ENCODE measurements at places on chromosomes 2 and 18.

DNA sequence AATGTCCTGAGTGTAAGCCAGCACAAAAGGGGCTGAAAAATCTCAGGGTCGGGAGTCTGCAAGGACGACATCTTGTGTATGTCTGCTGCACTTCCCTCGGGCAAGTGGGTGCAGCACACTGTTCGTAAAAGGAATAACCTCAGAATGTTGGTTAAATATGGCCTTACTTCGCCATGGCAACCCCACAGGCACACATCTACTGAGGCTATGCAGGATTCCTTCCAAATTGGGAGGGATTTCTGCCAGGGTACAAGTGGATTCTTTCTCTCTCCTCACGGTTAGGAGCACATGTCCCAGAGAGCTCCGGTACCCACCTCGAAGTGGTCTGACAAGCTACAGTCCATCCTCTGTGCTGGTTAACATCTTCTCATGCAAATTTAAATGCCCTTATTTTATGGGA lies 277.7 kb upstream of the PXDN start:
- no peak overlapping the region for H3K27ac ChIP-seq
- H3K27me3 ChIP-seq, result no peaks in the 10 kb centered on the region
- H3K36me3 ChIP-seq, result no peaks in the 10 kb centered on the region
- DNase-seq, result no peak
- H3K4me1 ChIP-seq, result no peaks in the 10 kb centered on the region

GRCh38 chr2:25036221-25036559 lies 5.7 kb upstream of the EFR3B start:
- H3K27me3 ChIP-seq, result no peaks in the 10 kb centered on the region
- H3K36me3 ChIP-seq, result no peaks in the 10 kb centered on the region
- H3K4me1 ChIP-seq, result peaks cover under 1% of the 10 kb centered on the region
- no peak overlapping the region for H3K4me3 ChIP-seq
- no peak overlapping the region for H3K27ac ChIP-seq

DNA sequence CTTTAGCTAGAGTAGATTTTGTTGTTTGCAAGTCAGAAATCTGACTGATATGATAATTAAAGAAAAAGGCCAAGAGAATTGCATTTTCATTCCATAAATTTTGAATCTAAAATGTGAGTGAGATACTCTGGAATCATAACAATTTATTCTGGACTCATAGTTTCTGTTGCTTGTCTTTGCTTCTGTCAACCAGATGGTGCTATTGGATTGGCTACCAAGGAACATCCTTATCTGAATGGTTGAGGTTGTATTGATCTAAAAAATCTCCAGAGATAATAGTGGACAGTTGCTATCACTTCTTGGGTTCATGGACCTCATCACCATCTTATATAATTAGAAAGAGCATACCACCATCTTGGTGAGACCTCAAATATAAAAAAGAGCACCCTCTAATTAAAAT lies 34.0 kb upstream of the CPS1 start:
- no peak overlapping the region for H3K4me3 ChIP-seq
- H3K27ac ChIP-seq, result no peak overlapping the region
- no peaks in the 10 kb centered on the region for H3K36me3 ChIP-seq
- no peaks in the 10 kb centered on the region for H3K4me1 ChIP-seq
- H3K27me3 ChIP-seq, result no peaks in the 10 kb centered on the region

- H3K36me3 ChIP-seq, result no peaks in the 10 kb centered on the region
- H3K27me3 ChIP-seq, result no peaks in the 10 kb centered on the region
- no peak overlapping the region for H3K4me3 ChIP-seq
- no peak for DNase-seq
Measured at GRCh38 chr2:181467966-181468707, 11.0 kb downstream of the ITGA4 start.

GRCh38 chr2:85504778-85505261 lies 34.1 kb upstream of the MAT2A start:
- no peaks in the 10 kb centered on the region for H3K27me3 ChIP-seq
- no peaks in the 10 kb centered on the region for H3K36me3 ChIP-seq
- no peak for DNase-seq

DNA sequence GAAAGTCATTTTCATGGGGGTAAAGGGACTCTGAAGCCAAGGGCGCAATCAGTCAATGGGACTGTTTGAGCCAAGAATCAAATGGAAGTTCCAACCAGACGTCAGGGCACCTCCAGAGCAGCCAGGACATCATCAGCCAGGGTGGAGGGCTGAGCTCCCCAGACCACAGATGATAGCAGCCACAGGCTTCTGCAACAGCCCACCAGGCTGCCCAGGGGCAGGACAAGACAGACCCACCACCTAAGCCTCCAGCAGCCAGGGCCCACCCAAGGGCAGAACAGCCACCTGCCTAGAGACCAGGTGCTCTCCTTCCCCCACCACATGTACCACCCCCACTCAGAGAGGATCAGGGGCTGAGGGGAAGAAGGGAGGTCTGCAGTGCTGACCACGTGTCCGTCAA lies 53.8 kb upstream of the SLC66A3 start:
- no peak overlapping the region for H3K27ac ChIP-seq
- no peaks in the 10 kb centered on the region for H3K36me3 ChIP-seq
- no peak overlapping the region for H3K4me3 ChIP-seq
- no peak for DNase-seq
- peaks cover 6% of the 10 kb centered on the region for H3K4me1 ChIP-seq
- no peaks in the 10 kb centered on the region for H3K27me3 ChIP-seq

DNA sequence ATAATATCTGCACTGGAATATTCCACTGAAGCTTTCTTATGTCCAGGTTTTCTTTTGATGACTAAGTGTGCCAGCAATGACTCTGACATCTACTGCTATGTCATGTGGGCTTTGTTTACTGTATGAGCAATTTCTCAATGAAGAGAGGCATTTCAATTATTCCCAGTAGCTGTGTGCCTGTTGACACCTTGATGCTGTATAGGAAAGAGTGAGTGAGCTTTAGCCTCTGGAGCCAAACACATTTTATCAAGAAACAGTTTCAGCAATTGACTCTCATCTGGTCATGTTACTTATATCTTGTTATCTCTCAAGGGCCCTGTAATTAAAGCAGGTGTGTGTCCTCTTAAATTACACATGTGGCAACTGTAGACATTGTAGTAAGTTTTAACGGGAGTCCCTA lies 493.2 kb upstream of the FANCL start:
- no peaks in the 10 kb centered on the region for H3K36me3 ChIP-seq
- H3K27me3 ChIP-seq, result no peaks in the 10 kb centered on the region
- H3K4me3 ChIP-seq, result no peak overlapping the region
- no peaks in the 10 kb centered on the region for H3K4me1 ChIP-seq
- no peak for DNase-seq

GRCh38 chr2:234548695-234549420 lies 52.0 kb upstream of the ARL4C start:
- no peak for DNase-seq
- peaks cover 5% of the 10 kb centered on the region for H3K4me1 ChIP-seq
- no peak overlapping the region for H3K4me3 ChIP-seq

DNA sequence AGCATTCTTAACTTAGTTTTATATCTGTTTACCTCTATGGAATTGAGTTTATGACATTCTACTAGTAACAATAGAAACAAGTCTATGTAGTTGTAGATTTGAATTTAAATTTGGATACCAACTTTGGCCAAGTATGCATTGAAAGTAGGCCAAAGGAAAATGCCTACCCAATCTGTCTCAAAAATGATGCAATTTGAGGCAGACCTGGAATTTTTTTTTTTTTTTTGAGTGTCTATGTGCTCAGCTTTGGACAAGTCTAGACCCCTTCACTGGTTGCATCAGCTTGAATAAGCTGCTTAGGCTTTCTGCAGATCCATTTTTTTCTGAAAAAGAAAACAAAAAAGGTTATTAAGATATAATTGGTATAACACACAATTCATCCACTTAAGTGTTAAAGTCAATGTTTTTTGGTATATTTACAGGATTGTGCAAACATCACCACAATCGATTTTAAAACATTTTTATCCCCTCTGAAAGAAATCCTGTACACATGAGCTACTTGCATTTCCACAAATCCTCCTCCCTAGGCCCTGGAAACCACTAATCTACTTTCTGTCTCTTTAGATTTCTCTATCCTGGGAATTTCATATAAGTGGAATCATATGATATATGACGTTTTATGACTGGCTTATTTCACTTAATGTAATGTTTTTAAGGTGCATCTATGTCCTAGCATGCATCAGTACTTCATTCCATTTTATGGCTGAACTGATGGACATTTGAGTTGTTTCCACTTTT lies 185.1 kb upstream of the CCDC68 start:
- no peak for DNase-seq
- no peaks in the 10 kb centered on the region for H3K4me1 ChIP-seq

DNA sequence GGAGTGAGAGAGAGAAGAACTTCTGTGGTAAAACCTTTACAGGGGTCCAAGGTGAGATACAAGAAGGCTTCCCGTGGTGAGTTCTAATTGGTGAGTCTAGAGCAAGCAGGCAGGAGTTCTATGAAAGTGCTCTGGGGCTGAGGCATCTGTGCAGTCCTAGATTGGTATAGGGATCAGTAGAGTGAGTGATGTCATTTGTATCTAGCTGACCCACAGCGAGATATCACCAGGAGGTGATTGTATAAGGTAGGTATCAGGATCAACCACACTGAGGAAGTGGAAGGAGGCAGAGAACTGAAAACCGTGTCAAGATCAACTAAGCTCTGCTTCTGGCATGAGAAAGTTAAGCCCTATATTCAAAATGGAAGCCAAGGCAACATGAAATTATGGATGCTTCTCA lies 1648.9 kb upstream of the TMEFF2 start:
- no peak overlapping the region for H3K27ac ChIP-seq
- no peak for DNase-seq
- no peaks in the 10 kb centered on the region for H3K4me1 ChIP-seq
- no peaks in the 10 kb centered on the region for H3K27me3 ChIP-seq

DNA sequence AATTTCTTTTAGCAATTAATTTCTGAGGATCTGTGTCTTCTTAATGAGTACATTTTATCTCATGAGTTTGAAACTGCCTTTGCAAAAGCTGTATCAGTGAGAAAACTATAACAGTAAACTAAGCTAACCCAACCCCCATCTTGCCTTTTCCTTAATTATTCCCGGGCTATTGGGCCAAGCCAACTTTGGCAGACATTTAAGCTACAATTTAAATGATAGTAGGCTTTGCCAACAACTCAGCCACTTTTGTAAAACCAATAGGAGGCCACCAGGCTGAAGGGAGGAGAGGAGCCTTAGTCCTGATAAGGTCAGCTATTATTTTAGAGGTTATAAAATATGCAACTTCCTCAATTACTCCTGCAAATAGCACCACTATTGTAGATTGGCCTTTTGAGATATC lies 218.0 kb upstream of the KCNJ3 start:
- H3K4me3 ChIP-seq, result no peak overlapping the region
- no peak overlapping the region for H3K27ac ChIP-seq
- DNase-seq, result no peak
- H3K27me3 ChIP-seq, result no peaks in the 10 kb centered on the region
- no peaks in the 10 kb centered on the region for H3K4me1 ChIP-seq

DNA sequence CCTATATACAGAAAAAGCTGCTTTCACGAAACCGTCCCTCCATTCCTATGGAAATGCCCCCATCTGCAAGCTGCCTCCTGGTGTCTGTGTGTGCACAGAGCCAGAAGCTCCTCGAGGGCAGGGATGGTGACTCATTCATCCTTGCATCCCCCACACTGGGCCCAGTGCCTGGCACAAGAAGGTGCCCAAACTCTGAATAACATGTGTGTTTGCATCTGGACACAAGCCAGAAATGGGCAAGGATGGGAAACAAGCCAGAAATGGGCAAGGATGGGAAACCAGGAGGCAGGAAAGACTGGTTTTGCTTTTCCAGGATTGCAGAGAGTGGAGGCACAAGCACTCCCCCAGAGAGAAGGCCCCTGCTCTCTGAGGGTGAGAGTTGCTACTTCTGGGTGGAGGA lies 313.9 kb downstream of the CELF4 start:
- H3K27me3 ChIP-seq, result peaks cover 17% of the 10 kb centered on the region
- no peak overlapping the region for H3K4me3 ChIP-seq
- peaks cover 2% of the 10 kb centered on the region for H3K4me1 ChIP-seq
- DNase-seq, result no peak

DNA sequence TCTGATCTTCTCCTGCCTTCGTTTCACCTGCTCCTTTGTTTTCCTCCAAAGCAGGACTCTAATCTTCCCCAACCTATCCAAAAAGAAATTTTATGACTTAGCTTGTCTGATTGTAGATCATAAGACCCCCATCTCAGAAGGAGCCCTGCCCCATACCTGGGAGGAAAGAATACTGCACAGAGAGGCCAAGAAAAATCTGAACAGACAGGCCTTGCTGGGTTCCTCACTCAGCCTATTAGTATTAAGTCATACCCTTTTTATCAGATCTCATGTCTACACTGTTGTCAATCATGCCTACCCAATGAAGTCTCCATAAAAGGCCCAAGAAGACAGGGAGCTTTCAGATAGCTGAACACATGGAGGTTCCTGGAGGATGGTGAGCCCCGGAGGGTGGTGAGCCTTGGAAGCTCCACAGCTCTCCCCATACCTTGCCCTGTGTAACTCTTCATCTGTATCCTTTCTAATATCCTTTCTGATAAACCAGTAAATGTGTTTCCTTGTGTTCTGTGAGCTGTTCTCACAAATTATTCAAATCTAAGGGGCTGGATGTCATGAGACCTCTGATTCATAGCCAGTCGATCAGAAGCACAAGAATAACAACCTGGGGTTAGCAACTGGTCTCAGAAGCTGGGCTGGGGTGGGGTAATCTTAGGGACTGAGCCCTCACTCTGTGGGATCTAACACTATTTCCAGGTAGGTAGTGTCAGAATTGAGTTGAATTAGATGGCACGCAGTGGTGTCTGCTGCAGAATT lies 108.8 kb downstream of the SPOPL start:
- no peak overlapping the region for H3K4me3 ChIP-seq
- no peaks in the 10 kb centered on the region for H3K36me3 ChIP-seq
- no peak for DNase-seq
- no peaks in the 10 kb centered on the region for H3K4me1 ChIP-seq

- no peaks in the 10 kb centered on the region for H3K4me1 ChIP-seq
- DNase-seq, result no peak
- no peaks in the 10 kb centered on the region for H3K27me3 ChIP-seq
- no peak overlapping the region for H3K4me3 ChIP-seq
- H3K27ac ChIP-seq, result no peak overlapping the region
Measured at GRCh38 chr2:55869637-55870325, 53.8 kb downstream of the EFEMP1 start.

GRCh38 chr2:23507267-23508065 lies 122.5 kb downstream of the KLHL29 start:
- H3K4me1 ChIP-seq, result no peaks in the 10 kb centered on the region
- no peak overlapping the region for H3K27ac ChIP-seq

DNA sequence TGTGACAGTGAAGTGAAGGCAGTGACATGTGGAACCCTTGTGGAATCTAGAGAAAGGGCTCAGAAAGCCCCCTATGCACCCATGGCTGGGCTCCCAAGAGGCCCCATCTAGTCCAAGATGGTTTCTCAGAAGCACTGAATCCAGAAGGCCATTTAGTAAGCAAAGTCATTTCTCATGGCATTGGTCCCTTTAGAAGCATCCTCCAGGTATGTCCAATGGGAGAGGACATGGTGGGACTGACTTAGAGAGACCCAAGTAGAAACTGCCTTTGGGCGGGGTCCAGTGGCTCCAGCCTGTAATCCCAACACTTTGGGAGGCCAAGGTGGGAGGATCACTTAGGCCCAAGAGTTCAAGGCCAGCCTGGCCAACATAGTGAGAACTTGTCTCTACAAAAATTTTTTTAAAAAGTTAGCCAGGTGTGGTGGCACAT lies 72.5 kb upstream of the RMDN2 start:
- no peaks in the 10 kb centered on the region for H3K27me3 ChIP-seq
- DNase-seq, result no peak
- peaks cover 3% of the 10 kb centered on the region for H3K4me1 ChIP-seq
- H3K27ac ChIP-seq, result no peak overlapping the region
- H3K36me3 ChIP-seq, result no peaks in the 10 kb centered on the region
- no peak overlapping the region for H3K4me3 ChIP-seq
